ELR (cell line): ENCODE measurements at places on chromosomes 3 and 15.

- no peak for DNase-seq
Observed at GRCh38 chr3:32438596-32439344, 47.1 kb downstream of the CMTM7 start.

- DNase-seq, result peak; percentile 42
Observed at GRCh38 chr3:152402695-152403451, 134.1 kb downstream of the MBNL1 start.

GRCh38 chr3:65728138-65728537 is 310.6 kb downstream of the MAGI1 start:
- DNase-seq, result no peak

DNA sequence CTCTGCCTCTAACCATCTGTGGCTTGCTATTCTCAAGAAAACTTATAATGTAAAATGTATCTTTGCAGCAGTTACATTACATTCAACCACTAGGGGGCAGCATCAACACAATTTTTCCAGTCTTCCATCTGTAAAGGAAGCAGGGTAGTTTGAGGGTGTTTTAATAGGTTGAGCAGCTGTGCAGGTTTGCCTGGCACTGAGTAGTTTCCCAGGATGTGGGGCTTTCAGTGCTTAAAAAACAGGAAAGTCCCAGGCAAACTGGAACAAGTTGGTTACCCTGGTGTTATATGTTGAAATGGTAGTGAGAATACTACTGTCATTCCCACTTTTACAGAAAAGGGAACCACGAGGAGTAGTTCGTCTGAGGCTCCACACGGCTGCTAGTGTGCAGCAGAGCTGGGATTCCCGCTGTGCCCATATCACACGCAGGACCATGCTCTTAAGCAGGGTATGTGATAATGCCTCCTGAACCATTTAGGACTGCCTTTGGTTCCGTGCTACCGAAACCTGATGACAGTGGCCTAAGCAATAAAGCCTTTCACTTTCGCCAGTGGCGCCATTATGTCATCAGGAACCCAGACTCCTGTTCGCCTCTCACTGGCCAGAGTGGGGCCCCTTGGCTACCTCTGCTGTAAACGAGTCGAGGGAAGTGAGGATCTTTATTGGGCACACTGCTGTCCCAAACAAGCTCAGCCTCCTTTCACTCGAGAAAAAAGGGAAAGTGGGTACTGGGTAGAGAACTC is 64.7 kb upstream of the ZBTB38 start:
- DNase-seq, result peak; percentile 87

DNA sequence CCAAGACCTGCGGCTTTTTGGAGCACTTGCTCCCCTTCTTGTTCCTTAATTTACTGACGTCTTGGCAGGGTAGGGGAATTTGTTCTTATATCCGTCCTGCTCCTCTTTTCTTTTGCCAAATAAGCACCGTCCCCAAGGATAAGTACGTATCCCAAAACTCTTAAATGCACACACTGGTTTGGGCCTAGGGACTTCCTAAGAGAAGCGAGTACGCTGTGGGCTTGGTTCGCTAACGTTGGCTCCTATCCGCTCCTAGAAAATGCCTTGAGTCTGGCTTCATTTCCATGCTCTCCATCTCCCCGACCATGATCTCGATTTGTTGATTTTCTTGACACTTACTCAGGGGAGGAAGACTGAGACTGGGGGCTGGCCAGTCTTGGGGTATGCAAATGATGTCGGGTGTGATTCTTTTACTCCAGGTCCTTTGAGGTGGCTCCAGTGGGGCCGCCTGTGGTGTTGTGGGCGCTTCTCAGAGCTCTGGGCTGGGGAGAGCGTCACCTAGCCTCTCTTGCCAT is 1.3 kb downstream of the MYRIP start:
- no peak for DNase-seq

DNA sequence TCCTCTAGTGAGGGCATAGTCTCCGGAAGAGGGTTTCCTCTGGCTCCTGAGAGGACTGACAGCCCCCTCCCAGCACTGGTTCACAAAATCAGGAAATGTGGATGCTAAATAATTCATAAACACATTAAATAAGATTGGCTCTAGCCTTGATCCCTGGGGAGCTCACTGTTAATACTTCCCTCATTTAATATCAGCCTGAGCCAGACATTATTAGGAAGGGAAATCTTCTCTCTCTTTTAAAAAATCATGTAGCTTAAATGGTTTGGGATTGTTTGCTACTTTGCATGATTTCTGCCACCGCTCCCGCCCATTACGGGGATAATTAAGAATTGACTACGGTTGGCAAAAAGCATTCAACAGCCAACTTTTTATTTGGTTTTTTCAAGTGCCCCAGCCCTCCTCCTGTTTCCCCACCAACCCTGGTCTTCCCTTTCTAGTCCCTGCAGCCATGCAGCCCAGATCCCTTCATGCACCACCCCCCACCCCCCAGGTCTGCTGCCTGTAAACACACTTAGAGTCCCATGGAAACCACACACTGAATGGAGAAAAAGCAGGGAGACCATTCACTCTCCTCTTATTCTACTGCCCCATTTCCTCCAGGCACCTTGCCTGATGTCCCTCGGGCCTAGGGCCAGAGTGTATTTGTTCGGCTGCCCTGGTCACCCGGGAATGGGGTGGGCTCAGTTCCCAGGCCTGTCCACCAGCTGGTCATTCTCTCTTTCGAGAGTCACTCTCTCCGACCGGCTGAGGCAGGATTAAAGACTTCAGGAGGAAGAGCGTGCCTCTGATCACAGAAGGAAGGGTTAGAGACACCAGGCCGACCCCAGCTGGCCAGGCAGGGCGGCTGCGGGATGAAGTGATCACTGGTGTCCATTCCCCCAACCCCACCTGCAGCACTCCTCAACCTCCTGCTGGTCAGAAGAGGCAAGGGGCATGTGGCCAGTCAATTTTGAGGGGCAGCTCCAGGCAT is 45.1 kb downstream of the SEMA5B start:
- no peak for DNase-seq

DNA sequence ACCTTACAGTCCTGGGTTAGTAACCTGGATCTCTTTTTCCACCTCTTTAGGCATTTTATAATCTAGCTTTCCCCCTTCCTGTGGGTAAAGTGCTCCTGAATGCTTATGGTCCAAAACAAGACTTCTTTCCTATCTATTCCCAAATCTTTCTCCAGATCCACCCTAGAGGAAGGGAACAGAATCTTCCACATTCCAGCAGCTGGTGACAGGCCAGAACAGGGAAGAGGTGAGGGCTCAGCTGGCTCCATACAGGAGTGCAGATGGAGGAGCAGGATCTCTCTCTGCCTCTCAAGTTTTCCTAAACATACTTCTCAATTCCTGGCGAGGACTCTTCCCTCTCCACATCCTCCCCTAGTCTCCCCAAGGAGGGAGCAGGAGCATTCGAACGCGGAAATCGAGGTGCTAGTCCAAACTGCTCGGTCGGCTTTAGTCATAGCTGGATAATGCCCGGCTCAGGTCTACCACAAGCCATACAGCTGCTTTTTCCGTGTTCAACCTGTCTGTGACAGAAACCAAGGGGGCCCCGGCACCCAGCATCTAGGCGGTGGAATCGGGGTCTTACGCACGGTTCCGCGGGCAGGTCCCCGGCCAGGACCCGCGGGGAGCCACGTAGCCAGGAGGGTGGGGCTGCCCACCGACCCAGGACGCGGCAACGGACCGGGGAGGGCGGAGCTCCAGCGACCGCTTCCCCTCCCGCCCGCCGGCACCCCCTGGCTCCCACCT is 4.0 kb downstream of the RASSF1 start:
- DNase-seq, result peak; percentile 52

GRCh38 chr15:96474231-96474664 is 143.7 kb downstream of the NR2F2 start:
- DNase-seq, result peak; percentile 7

DNA sequence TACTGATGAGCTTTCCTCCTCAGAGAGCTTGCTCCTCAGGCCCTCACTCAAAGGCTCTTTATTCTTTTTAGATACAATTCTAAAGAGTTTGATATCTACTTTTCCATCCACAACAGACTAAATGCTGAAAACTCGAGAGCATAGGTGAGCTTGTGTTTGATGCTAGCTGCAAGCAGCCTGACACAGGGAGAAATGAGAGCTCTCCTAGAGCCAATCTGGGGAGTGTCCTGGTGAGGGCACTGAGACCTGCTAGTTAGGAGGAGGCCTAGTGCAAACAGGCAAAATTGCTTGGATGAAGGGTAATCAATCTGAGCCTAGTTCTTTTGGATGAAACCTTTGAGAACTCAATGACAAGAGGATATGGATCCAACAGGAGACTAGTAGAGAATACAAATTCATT is 300.8 kb downstream of the ZBTB20 start:
- DNase-seq, result no peak

- peak; percentile 84 for DNase-seq
Observed at GRCh38 chr15:52730173-52730572, 51.0 kb upstream of the ATOSA start.

- no peak for DNase-seq
Observed at GRCh38 chr15:70617076-70617910, 146.1 kb downstream of the UACA start.

DNA sequence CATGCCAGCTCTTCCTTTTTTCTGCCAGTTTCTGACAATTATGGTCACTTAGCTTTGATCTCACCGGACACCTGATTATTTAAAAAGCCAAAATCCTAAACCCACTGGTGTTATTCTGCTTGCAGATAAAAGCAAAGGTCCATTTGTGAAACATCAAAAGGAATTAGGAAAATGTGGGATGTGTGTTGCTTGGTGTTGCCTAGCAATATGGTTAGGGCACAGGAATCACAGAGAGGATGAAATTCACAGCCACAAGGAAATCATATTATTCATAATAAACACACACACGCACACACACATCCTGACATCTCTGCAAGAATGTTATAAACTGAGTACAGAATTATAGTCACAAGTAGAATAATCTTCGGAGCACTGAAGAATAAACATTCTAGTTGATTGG is 89.3 kb upstream of the BHLHE40 start:
- no peak for DNase-seq

DNA sequence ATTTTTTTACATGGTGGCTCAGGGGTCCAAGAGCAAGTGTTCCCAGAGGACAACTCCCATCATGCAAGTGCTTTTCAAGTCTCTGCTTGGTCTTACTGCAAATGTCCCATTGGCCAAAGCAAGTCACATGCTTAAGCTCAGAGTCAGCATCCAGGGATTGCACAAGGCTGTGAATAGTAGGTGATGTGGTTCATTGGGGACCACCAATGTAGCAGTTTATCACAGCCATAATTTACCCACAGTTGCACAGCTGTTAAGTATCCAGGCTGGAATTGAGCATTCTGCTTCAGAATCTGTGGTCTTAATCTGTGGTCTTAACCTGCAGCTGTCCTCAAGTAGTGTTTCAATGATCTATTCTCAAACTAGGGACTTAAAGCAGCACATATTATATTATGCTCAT is 71.4 kb upstream of the PLCL2 start:
- DNase-seq, result no peak

DNA sequence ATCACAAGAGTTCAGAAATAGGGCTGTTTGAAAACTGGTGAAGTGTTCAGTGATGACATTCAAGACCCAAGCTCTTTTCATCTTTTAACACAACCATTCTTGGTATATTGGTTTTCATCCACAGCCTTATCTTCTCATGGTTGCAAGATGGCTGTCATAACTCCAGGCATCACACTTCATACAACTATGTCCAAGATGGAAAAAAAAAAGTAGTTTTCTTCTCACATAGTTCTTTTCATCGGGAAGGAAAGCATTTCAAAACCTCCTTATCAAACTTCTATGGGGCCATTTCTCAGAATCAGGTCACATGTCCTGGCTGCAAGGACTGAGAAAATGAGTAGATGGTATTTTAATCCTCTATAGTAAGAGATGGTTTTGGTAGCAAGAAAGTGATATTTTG is 21.1 kb upstream of the MFSD1 start:
- DNase-seq, result no peak

DNA sequence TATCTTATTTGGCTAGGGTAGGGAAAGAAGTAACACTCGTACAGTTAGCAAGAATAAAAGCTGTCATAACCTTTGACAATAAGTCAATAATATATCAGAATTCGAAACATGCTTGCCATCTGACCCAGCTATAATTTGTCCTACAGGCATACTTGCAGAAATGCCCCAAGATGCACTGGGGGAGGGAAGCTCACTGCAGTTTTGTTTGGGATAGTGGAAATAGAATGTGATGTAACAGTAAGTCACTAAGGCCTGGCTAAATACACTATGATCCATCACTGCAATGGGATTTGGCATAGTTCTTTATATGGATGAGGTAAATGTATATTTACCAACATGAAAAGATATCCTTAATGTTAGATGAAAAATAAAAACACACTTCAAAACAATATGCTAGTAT is 25.5 kb upstream of the TMOD3 start:
- DNase-seq, result peak; percentile 13

- DNase-seq, result peak; percentile 65
Observed at GRCh38 chr15:60414016-60414682, 16.4 kb upstream of the ANXA2 start.

DNA sequence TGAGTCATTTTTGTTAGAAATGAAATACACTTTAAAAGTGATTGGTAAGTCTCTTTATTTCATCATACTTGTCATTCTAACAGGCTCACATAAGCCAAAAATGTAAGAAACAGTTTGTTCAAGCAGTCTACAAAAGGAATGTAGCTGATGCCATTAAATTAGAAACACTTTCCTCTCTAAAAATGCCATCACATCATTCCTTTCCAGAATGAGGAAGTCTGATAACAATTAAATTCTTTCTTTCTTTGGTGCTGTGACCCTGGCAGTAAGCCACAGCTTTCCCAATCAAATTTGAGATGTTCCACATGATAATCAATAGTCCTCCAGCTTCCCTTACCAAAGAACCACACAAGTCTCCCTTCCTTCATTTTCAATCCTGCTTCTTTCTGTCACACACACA is 9.4 kb upstream of the P2RY1 start:
- no peak for DNase-seq

- no peak for DNase-seq
Observed at GRCh38 chr15:68389041-68389930, 42.7 kb downstream of the ITGA11 start.

DNA sequence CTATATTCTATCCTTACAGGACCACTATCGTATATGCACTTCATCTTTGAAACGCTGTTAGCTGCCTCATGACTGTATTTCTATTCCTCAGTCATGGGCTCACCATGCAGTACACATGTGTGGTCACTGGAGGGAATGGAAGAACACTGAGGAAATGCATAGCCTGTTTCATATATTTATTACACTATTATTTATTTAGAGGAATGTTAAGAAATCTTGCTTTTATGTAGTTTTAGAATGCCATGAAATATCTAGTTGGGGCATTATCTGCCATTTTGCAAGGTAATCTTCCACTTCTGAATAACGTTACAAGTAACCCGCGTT is 155.7 kb downstream of the IGF1R start:
- DNase-seq, result no peak

GRCh38 chr3:183548262-183548769 is 7.2 kb downstream of the KLHL6 start:
- DNase-seq, result peak; percentile 82

GRCh38 chr3:61887206-61887605 is 325.8 kb downstream of the PTPRG start:
- no peak for DNase-seq

DNA sequence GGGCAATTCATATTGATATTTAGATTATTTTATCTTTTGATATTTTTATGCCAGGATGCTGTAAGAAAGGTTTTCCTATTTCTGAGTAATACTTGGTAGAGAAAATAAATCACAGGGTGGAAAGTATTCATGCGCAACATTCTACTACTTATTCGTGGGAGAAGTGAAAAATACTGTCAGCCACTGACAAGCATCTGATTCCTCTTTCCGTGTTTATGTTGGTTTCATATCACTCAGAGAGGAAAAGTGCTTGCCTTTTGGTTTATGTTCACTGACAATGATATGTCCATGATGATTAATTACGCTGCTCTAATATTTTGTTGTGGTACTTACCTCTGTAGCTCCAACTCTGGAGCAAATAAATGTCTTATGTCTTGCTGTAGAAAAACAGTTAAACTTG is 429.4 kb downstream of the EDEM1 start:
- no peak for DNase-seq

- DNase-seq, result no peak
Observed at GRCh38 chr3:89101251-89101650, 6.2 kb upstream of the EPHA3 start.
